ENCODE measurements at places on chromosomes 2 and 18.

GRCh38 chr2:120814352-120814751 is 78.7 kb downstream of the GLI2 start:
- no peak for DNase-seq

GRCh38 chr2:166360906-166361305 is 14.8 kb downstream of the SCN9A start:
- no peak for DNase-seq

DNA sequence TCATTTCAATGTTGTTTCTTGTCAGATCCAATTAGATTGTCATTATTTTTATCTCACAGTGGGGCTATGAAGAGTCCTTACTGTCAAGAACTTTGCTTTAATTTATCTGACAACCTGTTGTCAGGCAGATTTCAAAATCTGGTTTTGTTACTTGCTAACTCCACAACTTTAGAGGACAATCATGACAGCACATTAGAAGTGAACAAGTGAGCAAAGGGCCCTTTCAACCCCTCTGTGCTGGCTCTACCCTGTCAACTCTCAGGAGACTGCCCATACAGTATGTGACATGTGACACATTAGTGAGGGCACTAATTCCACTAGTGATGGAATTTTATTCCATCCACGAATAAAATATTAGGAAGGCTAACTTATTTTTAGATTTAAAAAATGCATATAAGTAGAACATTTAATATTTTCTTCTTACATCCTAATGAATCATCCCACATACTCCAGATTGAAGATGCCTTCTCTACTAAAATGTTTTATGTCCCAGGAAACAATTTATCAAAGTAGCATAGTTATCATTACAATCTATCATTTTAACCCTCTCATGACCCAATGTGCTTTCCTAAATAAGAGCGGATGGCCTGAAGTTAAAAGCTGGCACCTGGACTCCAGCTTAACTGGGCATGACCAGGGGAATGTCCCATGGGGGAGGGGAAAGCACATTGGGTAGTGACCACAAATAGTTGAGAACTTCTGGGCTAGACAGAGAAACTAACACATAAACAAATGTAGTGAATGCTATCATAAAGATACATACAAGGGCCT is 97.6 kb upstream of the PPP1CB start:
- no peak for DNase-seq

DNA sequence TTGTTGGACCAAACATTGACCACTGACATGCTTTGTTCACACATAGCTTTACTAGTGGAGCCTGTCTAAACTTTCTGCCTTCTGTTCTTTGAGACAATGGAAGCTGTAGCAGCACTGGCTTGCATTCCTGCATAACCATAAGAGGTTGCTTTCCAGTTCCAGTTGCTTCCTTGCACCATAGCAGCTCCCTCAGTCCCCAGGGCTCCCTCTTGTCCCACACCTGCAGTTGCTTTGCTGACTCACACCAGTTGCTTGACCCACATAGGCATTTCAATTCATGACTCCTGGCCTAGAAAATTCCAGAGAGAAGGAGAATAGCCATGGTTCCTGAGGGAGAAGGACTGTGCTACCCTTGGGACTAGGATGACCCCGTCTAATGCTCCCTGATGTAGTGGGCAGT is 20.9 kb downstream of the SGPP2 start:
- DNase-seq = no peak

DNA sequence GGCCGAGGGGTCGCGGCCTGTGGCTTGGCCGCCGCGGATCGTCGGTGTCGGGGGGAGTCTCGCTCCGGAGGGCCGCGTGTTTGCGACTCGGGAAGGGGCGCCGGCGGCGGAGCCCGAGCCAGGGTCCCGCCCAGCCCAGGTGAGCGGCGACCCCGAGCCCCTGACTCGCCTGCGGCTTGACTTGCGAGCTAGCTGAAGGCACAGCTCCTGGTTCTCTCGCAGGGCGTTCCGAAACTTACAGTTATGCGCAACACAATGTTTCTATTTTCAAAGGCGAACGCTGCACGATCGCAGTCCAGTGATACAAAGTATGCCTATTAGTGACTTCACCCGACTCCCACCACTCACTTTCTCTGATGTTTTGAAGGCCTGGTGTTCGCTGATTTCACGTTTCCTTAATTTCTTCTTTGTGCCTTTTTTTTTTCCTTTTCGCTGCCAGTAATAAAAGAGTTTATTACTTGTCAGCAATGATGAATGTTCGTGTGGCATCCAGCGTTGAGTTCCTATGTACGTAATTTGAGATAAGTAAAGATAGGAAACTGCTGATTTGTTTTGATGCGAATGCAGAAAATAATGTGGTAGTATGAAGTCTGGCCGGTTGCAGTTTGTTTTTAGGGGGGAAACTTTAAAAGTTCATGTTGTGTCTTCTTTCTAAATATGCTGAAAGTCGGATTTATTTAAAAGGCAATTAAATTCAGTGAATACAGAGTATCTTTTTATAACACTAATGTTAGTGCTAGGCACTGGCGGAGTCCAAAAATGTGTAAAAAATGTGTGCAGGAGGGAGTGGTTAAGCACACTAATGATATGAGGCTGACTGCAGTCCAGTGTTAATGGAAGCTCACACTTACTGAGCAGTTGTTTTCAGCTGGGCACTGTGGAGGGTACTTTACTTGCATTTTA is 706 bp downstream of the UBXN2A start:
- DNase-seq = peak; percentile 15

GRCh38 chr2:108409768-108410167 is 32.0 kb downstream of the SULT1C4 start:
- DNase-seq = no peak

DNA sequence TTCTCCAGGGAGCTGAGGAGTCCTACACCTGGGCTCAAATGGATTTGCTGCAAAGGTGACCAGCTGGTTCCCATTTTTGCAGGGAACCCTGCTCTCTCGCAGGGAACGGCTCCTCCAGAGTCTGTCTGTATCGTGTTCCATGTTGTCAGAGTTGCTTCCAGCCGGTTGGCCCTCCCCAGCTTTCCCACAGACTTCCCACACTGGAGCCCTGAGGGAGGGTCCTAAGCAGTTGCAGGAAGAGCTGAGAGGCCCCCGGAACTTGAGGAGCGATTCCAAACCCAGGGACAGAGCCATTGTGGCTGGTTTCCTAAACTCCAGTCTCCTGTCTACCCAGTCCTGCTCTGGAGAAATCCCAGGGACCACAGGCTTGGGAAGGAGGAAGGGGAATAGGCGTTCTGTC is 121.7 kb upstream of the PPP1CB start:
- no peak for DNase-seq

DNA sequence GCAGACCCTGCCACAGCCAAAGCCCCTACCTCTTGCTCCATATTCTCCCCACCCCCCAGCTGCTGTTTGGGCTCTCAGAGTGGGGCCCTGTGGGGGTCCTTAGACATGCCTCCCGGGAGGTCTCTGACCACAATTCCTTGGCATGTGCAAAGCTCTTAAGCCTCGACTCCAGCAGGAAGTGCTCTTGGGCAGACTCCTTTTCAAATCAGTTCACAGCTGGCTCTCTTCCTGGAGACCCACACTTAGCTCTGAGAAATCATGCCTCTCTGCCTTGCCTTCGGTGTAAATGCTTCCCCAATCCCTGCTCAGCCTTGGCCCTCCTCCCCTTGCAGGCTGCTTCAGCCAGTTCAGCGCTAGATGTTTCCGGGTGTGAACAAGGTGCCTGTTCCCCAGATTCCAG is 46.9 kb downstream of the NGEF start:
- no peak for DNase-seq

DNA sequence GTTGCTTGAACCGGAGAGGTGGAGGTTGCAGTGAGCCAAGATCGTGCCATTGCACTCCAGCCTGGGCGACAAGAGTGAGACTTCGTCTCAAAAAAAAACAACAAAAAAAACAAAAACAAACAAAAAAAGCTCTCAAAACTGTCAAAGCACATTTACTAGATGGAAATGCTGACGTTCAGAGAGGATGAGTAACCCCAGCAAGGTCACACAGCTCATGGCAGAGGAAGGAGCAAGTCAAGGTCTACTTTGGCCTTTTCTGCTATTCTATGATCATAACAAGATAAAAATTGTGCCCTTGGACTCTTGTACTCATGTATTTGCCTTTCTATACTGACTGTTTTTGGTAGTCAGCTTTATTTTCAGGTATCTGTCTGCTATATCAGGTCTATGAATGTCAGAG is 109.5 kb downstream of the ARL6IP6 start:
- DNase-seq = no peak

GRCh38 chr2:219157396-219157795 is 3.2 kb downstream of the NHEJ1 start:
- DNase-seq = no peak

- DNase-seq = no peak
Measured at GRCh38 chr2:70931376-70932000, 4.2 kb upstream of the ATP6V1B1 start.

DNA sequence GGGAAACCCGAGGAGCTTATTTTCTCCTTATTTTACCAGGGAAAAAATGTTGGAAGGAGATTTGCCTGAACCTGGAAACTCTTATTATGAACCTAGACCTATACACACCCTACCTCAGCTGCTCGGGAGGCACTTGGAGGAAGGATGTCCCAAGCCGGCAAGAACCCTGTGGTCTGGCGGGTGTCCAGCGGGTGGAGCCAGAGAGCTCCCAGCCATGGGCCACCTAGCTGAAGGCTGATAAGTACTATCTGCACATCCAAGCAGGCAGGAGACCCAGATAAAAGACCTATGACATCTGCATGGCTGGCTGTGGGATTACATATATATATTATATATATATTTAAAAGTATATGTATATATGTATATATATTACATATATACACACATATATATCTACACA is 1.1 kb upstream of the SLC14A1 start:
- DNase-seq = peak; percentile 72

DNA sequence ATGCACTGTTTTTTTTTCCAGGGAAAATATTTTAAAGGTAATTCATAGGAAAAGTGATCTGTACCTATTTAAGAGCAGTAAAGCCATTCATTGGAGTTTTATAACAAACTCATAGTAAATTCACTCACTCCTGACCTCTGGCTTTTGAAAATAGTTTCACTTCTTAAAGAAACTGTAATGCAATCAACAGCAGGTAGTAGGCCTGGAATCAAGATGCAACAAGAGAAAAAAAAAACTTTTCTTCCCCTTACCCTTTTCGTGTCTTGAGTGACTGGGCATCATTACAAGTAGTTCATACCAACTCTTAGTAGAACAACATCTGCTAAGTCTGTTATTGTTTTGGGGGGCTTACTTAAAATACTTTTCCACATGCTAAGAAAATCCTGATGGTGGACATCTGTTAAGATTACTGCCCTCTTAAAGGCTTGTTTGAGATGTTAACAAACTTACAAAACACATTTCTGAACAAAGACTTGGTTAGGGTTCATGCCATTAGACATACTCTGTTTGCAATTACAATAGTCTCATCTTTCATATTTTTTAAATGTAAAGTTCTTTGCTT is 164.1 kb upstream of the FOSL2 start:
- DNase-seq = no peak

DNA sequence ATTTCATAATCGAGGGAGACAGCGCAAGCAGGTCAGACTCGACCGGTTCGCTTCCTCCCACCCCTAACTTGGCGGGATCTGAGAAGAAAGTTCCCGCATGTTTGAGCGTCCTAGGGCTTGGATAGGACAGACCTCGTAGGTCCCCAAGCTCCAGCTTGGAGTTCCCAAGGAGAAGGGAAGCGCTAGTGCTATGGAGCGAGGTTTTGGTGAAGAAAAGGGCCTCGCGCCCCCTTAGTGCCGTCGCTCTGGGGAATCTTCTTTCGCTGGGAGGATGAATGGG is 11.6 kb upstream of the SKOR2 start:
- no peak for DNase-seq

DNA sequence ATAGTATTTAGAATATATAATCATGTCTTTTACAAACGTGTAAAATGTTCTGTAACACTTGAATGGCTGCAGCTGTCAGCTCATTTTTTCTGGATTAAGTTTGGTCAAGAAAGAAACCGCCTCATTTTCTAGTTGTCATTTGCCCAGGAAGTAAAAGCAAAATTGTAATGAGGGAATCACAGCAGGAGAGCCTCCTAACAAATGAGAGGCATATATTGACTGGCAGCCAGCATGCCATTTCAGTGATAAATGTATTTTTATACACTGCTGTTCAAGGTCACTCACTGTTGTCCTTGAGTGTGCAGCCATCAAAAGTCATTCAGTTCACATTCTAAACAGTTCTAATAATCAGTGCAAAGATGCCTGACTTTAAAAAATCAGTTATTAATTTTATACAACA is 144.3 kb upstream of the BOD1L2 start:
- no peak for DNase-seq
